ENCODE measurements at places on chromosomes 7 and 10. TPM values are rescaled to one million over a fixed set of nuclear protein-coding genes. Genes with fewer than 3 reads are reported as not detected.

- DNase-seq = no peak
These were observed 94.6 kb upstream of the BTBD16 start for GRCh38 chr10:122176232-122177213.

DNA sequence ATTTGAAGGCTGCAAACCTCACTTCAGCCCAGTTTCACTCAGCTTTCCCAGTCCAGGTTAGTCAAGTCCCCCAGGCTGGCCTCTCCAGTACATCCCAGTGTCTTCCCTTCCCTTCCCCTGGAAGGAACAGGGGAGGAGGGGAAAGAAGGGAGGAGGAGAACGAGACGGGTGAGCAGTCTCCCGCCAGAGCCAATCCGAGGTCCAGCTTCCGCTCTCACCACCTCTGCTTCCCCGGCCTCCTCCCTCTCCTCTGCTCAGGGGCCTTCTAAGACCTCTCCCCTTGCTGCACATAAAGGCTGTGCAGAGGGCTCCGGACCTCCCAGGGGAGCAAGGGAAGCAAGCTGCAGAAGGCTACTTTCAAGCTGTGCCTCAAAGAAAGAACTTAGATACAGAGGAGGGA lies 4.1 kb downstream of the ATG9B start:
- DNase-seq = no peak

DNA sequence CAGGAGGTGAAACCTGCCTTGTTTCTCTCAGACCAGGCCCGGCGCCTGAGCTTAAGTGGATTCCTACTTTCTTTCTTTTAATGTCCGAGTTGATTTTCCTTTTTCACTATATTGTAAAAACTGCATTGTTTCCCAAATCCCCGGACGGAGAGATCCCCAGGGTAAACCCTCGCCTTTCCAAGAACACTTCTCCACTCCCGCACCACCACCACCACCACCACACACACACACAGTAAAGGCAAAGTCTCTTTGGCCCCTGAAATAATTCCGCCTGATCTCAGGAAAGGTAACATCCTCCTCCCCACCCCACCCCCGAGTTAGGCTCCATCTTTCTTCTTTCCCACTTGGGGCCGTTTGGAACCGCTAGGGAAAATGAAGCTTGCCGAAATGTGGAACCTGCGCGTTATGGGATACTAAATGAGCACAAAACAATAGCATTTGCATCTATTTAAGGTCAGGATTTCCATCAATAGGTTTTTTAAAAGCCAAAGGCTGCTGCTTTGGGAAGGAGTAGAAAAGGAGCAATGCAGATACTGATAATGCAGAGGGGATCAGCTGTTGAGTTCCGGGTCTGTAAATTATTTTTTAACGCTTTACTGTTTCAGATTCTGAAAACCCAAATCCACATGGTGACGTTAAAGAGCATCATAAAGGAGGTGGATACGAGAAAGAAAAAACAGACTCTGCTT lies 2.5 kb downstream of the HPSE2 start:
- no peak for DNase-seq

DNA sequence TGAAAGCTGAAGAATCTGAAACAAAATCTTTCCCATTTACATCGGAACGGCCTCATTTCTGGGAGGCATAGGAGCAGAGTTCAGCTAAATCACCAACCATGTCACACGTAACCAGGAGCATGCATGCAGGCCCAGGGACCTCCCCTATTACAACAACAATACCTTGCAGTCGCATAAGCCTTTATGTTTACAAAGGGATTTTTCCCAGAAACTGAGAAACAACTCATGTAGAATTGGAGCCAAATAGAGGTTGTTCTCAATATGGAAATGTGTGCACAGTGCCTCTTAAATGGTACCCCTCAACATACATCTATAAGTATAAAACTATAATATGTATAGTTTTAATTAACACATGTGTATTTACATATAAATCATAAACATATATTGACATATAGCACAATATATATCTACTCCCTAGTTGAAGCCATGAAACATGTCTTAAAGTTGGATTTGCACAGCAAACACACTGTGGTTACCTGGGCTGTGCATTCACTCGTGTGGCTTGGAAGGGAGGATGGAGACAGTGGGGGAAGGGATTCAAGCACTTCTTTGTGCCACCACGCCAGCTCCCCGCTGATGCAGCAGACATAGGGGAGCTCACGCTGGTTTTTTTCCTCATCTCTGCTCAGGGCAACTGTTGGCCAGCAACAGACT lies 35.0 kb upstream of the DGKI start:
- DNase-seq = no peak

The CH25H gene
- total RNA-seq = 0.44 TPM

- no peak for DNase-seq
These were observed 48.1 kb upstream of the SEPTIN7 start for GRCh38 chr7:35752742-35753141.

GRCh38 chr10:35611750-35612149 lies 6.6 kb downstream of the GJD4 start:
- no peak for DNase-seq

GRCh38 chr7:77858278-77858677 lies 59.7 kb downstream of the PHTF2 start:
- no peak for DNase-seq

The MMD2 gene
- not detected for total RNA-seq

The TACC2 gene
- not detected for total RNA-seq

The KIAA1549 gene
- not detected for total RNA-seq

The HPS1 gene
- 54.1 TPM for total RNA-seq

The FZD8 gene
- 1.7 TPM for total RNA-seq

The PTPN20 gene
- total RNA-seq = 0.43 TPM

- DNase-seq = no peak
These were observed 3.8 kb upstream of the CAV2 start for GRCh38 chr7:116495736-116496135.

DNA sequence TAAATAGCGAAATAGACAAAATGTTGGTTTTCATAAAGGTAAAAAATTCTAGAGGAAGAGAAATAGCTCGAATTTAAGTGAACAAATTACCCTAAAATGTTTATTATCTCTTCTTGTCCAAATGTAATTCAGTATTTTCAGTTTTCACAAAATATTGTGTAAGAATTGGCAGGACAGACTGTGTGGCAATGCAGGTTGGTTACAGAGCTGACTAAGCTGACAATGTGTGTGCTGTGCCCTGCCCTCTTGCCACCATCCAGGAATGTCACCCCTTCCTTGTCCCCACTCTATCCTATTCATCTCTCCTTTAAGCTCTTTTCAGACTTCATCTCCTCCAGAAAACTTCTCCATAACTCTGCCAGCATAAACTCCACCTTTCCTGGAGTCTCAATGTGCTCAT lies 46.1 kb downstream of the COL28A1 start:
- DNase-seq = no peak

- no peak for DNase-seq
These were observed 65.5 kb downstream of the CACUL1 start for GRCh38 chr10:118689070-118689858.

DNA sequence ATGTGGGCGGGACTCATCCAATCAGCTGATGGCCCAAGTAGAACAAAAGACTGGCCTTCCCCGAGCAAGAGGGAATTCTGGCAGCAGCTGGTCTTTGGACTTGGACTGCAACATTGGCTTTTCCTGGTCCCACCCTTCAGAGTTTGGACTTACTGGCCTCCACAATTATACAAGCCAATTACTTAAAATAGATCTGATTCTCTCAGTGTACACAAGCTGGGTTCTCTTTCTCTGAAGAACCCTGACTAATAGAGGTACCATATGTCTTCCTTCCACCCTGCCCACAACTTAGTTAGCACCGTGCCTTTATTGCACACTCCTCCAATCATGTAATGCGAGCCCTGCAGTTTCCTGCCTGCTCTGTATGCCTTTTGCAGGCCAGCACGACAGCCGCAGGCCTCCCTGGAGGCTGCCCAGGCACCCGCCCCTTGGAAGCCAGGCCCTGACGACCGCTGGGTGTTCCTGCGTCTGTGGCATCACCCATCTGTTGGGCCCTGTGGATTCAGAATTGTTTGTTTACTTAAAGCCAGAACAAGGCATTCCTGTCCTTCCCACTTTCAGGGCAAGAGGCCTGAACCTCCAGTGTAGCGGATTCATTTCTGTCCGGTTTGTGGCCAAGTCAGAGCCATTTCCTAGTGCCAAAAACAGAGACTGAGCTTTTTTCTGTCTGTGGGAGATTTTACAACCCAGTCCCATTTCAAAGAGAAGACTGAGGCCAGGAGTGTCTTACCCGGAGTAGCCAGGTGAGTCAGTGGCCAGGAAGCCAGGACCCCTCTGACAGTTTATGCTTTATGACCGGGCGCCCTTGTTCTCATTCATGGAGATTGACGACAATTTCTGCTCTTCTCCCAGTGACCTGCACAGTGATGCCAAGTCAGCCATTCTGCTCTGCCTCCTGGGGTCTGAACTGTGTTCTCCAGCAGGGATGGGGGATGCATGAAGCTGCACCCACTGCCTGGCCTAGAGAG lies 968 bp upstream of the INMT start:
- no peak for DNase-seq

- no peak for DNase-seq
These were observed 109.0 kb upstream of the TMEM106B start for GRCh38 chr7:12102126-12102525.

Measured in CD8-positive, alpha-beta T cell (primary cell).